ENCODE measurements at places on chromosomes 11 and 22.

DNA sequence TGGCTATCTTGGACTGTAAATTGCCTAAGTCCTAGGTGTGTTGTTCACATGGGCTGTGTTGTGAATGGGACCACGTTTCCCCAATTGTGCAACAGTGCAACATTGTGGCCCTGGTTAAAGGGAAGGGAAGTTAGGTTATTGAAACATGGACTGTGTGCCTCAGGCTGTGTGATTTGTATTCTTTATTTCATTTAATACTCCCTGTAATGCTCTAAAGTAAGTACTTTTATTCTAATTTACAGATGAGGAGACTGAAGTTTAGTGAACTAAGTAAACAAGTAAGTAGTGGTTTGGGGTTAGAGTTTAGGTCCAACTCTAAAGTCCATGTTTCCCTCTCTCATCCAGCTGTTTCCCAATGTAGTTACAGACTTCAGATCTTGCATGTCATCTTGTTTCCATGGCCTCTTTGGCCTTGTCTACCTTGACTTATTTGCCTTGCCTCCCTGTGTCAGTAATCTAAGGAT, 77.7 kb downstream of the STIM1 start:
- H3K27me3 ChIP-seq = no peaks in the 10 kb centered on the region
- H3K36me3 ChIP-seq = no peaks in the 10 kb centered on the region
- H3K4me3 ChIP-seq = no peak overlapping the region
- no peak for DNase-seq

- no peaks in the 10 kb centered on the region for H3K27me3 ChIP-seq
- peaks cover 5% of the 10 kb centered on the region for H3K36me3 ChIP-seq
- no peak for DNase-seq
- H3K4me3 ChIP-seq = no peak overlapping the region
- H3K4me1 ChIP-seq = peaks cover 65% of the 10 kb centered on the region
Observed at GRCh38 chr22:23237201-23237798, 57.0 kb downstream of the BCR start.

DNA sequence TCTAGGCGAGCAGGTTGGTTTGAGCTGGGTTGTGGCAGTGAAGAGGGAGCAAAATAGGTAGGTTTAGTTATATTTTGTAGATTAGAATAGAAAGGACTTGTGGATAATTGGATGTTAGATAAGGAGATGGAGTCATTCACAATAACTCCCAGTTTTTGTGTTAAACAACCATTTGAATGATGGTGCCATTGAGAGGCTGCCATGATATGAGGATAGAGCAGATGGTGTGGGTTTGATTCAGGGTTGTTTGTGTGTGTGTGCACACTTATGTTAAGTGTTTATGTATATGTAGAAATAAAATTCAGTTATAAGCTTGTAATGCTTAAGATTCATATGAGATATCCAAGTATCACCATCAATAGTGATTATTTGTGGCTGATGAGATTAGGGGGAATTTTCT, 166.6 kb downstream of the NXPE2 start:
- H3K27ac ChIP-seq = no peak overlapping the region
- H3K36me3 ChIP-seq = no peaks in the 10 kb centered on the region
- H3K4me3 ChIP-seq = no peak overlapping the region
- no peaks in the 10 kb centered on the region for H3K27me3 ChIP-seq
- no peak for DNase-seq
- peaks cover 10% of the 10 kb centered on the region for H3K4me1 ChIP-seq

DNA sequence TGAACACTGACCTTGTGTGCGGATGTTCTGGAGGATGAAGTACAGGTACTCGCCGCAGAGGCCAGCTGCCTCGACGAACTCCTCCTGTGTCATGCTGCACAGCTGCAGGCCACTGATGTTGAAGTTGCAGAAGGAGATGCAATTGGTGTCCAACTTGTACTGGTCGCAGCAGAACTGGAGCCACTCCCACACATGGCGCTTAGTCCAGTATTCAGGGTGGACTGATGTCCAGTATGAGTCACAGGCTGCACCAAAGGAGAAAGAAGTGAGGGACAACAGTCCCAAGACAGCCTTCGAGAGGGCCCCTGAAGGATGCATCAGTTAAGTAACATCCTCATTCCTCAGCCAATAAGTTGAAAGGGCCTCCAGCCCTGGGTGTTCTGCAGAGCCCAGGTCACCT, 20.1 kb downstream of the ELF5 start:
- DNase-seq = no peak
- H3K27me3 ChIP-seq = no peaks in the 10 kb centered on the region
- no peaks in the 10 kb centered on the region for H3K36me3 ChIP-seq
- H3K4me1 ChIP-seq = peaks cover 10% of the 10 kb centered on the region

GRCh38 chr11:105315287-105315686, 175.7 kb upstream of the CARD18 start:
- H3K36me3 ChIP-seq = no peaks in the 10 kb centered on the region
- no peaks in the 10 kb centered on the region for H3K4me1 ChIP-seq
- H3K4me3 ChIP-seq = no peak overlapping the region
- H3K27me3 ChIP-seq = no peaks in the 10 kb centered on the region

- H3K4me1 ChIP-seq = no peaks in the 10 kb centered on the region
- H3K27me3 ChIP-seq = no peaks in the 10 kb centered on the region
- H3K36me3 ChIP-seq = no peaks in the 10 kb centered on the region
- H3K4me3 ChIP-seq = no peak overlapping the region
- DNase-seq = no peak
Observed at GRCh38 chr11:1168256-1168655, 10.5 kb downstream of the MUC5AC start.

- H3K36me3 ChIP-seq = no peaks in the 10 kb centered on the region
- no peak overlapping the region for H3K4me3 ChIP-seq
- H3K27ac ChIP-seq = no peak overlapping the region
- no peak for DNase-seq
Observed at GRCh38 chr11:2612884-2613571, 86.8 kb downstream of the KCNQ1OT1 start.

GRCh38 chr11:27094120-27094519, 53.5 kb downstream of the BBOX1 start:
- H3K4me3 ChIP-seq = no peak overlapping the region
- peak overlapping the region; percentile 40 for H3K27ac ChIP-seq
- no peaks in the 10 kb centered on the region for H3K27me3 ChIP-seq
- no peaks in the 10 kb centered on the region for H3K4me1 ChIP-seq

GRCh38 chr11:67409261-67409666, 5.4 kb downstream of the TBC1D10C start:
- no peaks in the 10 kb centered on the region for H3K36me3 ChIP-seq
- peaks cover 37% of the 10 kb centered on the region for H3K4me1 ChIP-seq
- peaks cover 9% of the 10 kb centered on the region for H3K27me3 ChIP-seq
- DNase-seq = no peak

GRCh38 chr22:44297470-44298061, 15.2 kb downstream of the SHISAL1 start:
- H3K36me3 ChIP-seq = peaks cover 20% of the 10 kb centered on the region
- peaks cover 35% of the 10 kb centered on the region for H3K4me1 ChIP-seq
- no peaks in the 10 kb centered on the region for H3K27me3 ChIP-seq
- H3K4me3 ChIP-seq = no peak overlapping the region
- H3K27ac ChIP-seq = no peak overlapping the region

- peak overlapping the region; percentile 47 for H3K27ac ChIP-seq
- no peaks in the 10 kb centered on the region for H3K36me3 ChIP-seq
- DNase-seq = no peak
Observed at GRCh38 chr11:119460582-119460981, 37.6 kb upstream of the THY1 start.

DNA sequence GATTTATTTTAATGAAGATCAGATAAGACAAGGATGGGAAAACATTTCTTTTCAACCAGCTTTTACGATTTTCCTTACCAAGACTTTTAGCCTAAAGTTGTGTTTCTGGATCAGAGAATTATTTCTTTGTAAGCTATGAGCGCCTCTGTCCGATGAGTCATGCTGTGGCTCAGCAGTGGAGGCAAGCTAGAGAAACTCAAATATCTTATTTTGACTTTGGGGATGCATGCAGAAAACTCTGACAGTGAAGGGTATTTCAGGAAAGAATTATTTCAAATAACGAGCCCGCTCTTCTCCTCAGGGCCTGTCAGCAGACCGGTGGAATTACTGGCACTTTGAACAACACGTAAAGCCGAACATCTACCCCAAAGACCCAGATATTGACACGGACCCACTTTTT, 77.9 kb upstream of the OR5AK2 start:
- no peak for DNase-seq
- H3K4me1 ChIP-seq = no peaks in the 10 kb centered on the region
- no peak overlapping the region for H3K4me3 ChIP-seq

DNA sequence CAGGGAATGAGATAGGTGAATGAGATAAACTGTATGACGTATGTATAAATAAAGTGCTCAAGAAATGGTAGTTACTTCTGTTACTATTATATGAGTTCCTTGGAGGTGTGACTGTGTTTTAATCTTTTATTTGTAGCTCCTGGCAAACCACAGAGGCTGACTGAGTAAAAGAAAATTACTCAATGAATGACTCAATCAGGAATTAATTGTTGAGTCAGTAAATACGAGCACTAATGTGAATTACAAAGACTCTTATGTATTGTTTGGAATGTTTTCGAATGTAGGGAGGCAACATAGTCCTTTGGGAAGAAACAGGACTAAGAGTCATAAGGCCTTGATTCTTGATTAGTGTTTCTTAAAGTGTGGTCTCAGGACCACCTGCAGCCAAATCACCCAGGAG, 51.1 kb upstream of the BLID start:
- DNase-seq = no peak
- no peaks in the 10 kb centered on the region for H3K27me3 ChIP-seq
- no peaks in the 10 kb centered on the region for H3K4me1 ChIP-seq
- H3K4me3 ChIP-seq = no peak overlapping the region
- H3K36me3 ChIP-seq = no peaks in the 10 kb centered on the region
- H3K27ac ChIP-seq = no peak overlapping the region

DNA sequence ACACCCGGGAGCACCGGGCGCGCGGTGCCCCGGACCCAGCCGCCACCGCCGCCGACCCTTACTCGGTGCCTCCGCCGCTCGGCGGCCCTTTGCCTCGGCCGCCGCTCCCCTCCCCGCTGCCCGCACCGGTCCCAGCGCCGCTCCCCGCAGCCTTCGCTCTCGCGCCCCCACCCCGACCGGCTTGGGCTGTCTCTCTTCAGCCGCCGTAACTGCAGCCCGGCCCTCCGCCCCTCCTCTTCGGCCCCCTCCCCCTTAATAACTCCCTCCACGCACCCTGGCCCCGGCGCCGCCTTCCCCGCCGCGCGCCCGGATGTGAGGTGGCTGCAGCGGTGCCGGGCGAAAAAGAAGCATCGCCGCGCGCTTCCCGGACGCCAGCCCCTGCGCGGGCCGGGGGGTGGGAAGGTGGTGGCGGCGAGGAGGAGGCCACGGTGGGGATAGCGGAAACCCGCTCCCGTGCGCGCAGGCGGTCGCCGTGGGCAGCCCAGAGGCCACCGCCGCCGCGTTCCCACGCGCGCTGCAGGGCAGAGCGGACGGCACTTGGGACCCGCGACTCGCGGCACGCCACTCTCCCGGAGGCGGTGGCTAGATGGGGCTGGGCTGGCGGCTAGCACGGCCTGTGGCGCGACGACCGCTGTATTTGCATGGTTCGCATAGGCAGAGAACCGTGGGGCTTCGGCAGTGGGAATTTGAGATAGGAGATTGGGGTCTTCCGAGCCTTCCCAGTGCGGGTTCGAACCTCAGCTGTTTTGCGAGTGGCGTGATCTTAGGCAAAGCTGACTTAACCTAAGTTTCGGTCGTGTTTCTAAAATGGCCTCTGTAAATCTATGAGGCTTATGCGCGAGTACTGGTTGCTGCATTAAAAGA, at the start of gene EIF4ENIF1:
Gene EIF4ENIF1, minus strand, starts transcription at position 211 of the 864 bp plus-strand sequence. CDS start 1,124 bp downstream, outside the sequence.
- peaks cover 19% of the 10 kb centered on the region for H3K36me3 ChIP-seq
- DNase-seq = peak; percentile 82
- peak within 1 kb of the TSS; percentile 89 for H3K27ac ChIP-seq
- no peaks in the 10 kb centered on the region for H3K27me3 ChIP-seq
- H3K4me1 ChIP-seq = peaks cover 5% of the 10 kb centered on the region
- peak within 1 kb of the TSS; percentile 82 for H3K4me3 ChIP-seq

DNA sequence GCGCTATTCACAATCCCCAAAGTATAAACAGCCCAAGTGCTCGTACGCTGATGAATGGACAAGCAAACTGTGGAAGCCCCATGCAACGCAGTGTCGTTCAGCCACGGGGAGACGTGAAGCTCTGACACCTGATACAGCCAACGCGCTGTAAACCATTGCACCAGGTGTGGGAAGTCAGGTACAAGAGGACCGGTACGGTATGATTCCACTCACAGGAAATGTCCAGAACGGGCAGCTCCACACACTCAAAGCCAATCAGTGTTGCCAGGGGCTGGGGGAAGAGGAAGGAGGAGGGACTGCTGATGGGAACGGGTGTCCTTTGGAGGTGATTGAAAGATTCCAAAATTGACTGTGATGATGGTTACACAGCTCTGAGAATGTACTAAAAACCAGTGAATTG, 64.5 kb downstream of the BRD1 start:
- DNase-seq = no peak
- peaks cover 2% of the 10 kb centered on the region for H3K36me3 ChIP-seq
- H3K4me3 ChIP-seq = no peak overlapping the region
- no peak overlapping the region for H3K27ac ChIP-seq

- no peak overlapping the region for H3K4me3 ChIP-seq
- no peak overlapping the region for H3K27ac ChIP-seq
- peak; percentile 82 for DNase-seq
- H3K4me1 ChIP-seq = no peaks in the 10 kb centered on the region
Observed at GRCh38 chr11:11848891-11849746, 7.3 kb downstream of the USP47 start.

DNA sequence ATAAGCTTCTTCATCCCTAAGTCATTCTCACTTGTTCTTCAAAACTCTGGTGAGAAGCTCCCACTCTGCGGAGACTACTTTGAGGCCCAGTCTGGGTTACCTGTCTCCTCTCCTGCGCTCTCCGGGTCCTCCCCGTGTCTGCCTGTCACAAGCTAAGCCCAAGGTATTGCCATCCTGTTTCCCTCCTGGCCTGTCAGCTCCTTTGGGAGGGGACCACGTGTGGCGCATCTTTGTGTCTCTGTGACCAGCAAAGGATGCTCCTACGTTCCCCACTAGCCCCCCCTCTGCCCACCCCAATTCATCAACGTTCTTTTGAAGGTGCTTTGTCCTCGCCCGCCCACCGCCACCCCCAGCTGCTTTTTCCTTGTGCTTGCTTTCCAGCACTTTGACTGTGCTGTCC, 31.8 kb upstream of the FBLN1 start:
- no peaks in the 10 kb centered on the region for H3K27me3 ChIP-seq
- no peak for DNase-seq
- H3K36me3 ChIP-seq = no peaks in the 10 kb centered on the region
- H3K4me3 ChIP-seq = no peak overlapping the region
- no peak overlapping the region for H3K27ac ChIP-seq

DNA sequence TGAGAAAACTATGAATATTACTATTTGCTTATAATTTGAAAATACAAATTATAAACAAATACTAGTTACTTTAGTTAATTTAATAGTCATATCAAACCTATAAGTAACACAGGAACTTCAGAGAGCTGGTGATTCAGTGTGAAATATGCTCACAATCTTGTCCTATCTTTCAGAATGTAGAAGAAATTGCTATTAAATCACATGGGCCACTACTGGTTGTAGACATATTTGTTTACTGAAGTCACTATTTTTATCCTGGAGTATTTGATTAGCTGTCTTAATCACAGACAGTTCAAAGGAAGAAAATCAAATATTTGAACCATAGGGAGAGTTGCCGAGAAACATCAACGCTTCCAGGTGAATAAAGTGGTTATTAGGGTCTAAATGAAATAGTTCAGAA, 187.6 kb upstream of the ANO3 start:
- H3K27ac ChIP-seq = no peak overlapping the region
- no peak overlapping the region for H3K4me3 ChIP-seq
- no peak for DNase-seq
- H3K36me3 ChIP-seq = no peaks in the 10 kb centered on the region

- H3K4me1 ChIP-seq = no peaks in the 10 kb centered on the region
- no peak overlapping the region for H3K27ac ChIP-seq
- no peaks in the 10 kb centered on the region for H3K36me3 ChIP-seq
- no peaks in the 10 kb centered on the region for H3K27me3 ChIP-seq
Observed at GRCh38 chr11:123173040-123173855, 21.8 kb downstream of the CLMP start.
